ENCODE measurements at places on chromosomes 7 and 10. TPM values are rescaled to one million over a fixed set of nuclear protein-coding genes. Genes with fewer than 3 reads are reported as not detected.

Gene SYNPO2L
- 0.02 TPM for total RNA-seq

Gene ARMC3
- 0.74 TPM for total RNA-seq

Gene ADAP1
- 3.3 TPM for total RNA-seq

Gene OR6B1
- not detected for total RNA-seq

Gene BMPER
- total RNA-seq = 4.6 TPM

Gene STEAP1B
- total RNA-seq = not detected

Gene CDC14C
- not detected for total RNA-seq

Gene LIPJ
- not detected for total RNA-seq

Gene PLEKHS1
- total RNA-seq = 0.04 TPM

Gene GNGT1
- not detected for total RNA-seq

Gene ENKUR
- 0.38 TPM for total RNA-seq

Gene CARD11
- total RNA-seq = 2.7 TPM

Gene EMX2
- not detected for total RNA-seq

Gene NEURL1
- total RNA-seq = 0.78 TPM

Gene FOXP2
- not detected for total RNA-seq

Gene PTN
- not detected for total RNA-seq

Gene TLX1
- total RNA-seq = not detected

Gene CAV2
- total RNA-seq = 168 TPM

Gene WNT8B
- total RNA-seq = not detected

Gene FXYD4
- not detected for total RNA-seq

Gene NEUROG3
- total RNA-seq = not detected

Gene PIP
- total RNA-seq = 0.19 TPM

All from A549 treated with dexamethasone at 1 μM for 4 hours (cell line).